ENCODE measurements at places on chromosomes 2 and 18.

GRCh38 chr2:125979886-125980285 is 676.1 kb upstream of the GYPC start:
- DNase-seq = no peak

- no peak for DNase-seq
Observed at GRCh38 chr2:151482171-151482725, 72.5 kb downstream of the RIF1 start.

GRCh38 chr2:240877460-240878340 is 9.1 kb downstream of the AGXT start:
- DNase-seq = no peak

GRCh38 chr18:12836551-12836950 is 47.5 kb downstream of the PTPN2 start:
- DNase-seq = no peak

GRCh38 chr18:10419420-10420103 is 34.9 kb upstream of the APCDD1 start:
- DNase-seq = no peak

- no peak for DNase-seq
Observed at GRCh38 chr2:110100480-110100879, 15.1 kb downstream of the MALL start.

All from esophagus squamous epithelium (tissue), 5 donors.